ENCODE measurements at places on chromosomes 6 and 20. TPM values are rescaled to one million over a fixed set of nuclear protein-coding genes. Genes with fewer than 3 reads are reported as not detected.

TRERF1 gene
- total RNA-seq = 10.3 TPM

- no peaks in the 10 kb centered on the region for H3K27me3 ChIP-seq
- DNase-seq = no peak
- no peaks in the 10 kb centered on the region for H3K4me1 ChIP-seq
- no peak overlapping the region for H3K4me3 ChIP-seq
Measured at GRCh38 chr6:136446145-136446544, 104.1 kb downstream of the MAP7 start.

DNA sequence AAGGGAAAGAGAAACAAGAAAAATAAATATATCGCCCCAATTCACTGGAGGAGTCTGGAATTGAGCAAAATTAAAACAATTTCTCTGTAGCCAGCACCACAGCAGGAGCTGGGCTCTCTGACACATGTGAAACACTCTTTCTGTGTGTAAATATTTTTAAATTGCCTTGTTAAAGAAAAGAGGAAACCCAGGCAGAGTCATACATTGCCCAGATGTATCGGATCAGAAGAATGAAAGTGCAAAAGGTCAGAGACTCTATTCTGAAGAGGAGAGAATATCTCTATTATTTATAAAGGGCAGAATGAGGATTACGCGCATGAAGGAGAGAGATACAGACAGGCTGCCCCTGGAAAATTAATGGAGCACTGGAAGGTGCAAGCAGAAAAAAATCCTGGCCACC, 127.0 kb upstream of the MAN1A1 start:
- H3K4me1 ChIP-seq = no peaks in the 10 kb centered on the region
- no peaks in the 10 kb centered on the region for H3K36me3 ChIP-seq
- H3K4me3 ChIP-seq = no peak overlapping the region
- no peak overlapping the region for H3K27ac ChIP-seq
- no peak for DNase-seq
- no peaks in the 10 kb centered on the region for H3K27me3 ChIP-seq

CGA gene
- total RNA-seq = not detected

DNA sequence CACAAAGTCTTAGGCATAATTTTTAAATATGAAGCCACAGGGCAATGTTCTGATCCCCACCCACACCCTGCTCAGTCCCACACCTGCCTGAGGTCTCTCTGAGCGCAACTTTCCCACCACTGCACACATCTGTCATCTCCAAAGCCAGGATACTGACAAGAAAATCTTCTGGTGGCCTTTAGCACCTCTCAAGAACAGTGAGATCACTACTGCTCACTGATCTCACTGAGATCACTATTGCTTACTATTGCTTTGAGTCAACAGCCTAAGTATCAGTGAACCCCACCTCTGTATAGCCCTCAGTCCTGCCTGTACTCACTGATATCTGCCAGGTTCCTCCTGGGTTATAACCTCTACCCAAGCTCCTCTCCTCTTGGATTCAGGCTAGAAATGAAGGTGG, 6.4 kb downstream of the TNFRSF21 start:
- H3K36me3 ChIP-seq = no peaks in the 10 kb centered on the region
- no peak overlapping the region for H3K27ac ChIP-seq
- H3K4me1 ChIP-seq = no peaks in the 10 kb centered on the region
- no peak overlapping the region for H3K4me3 ChIP-seq

KCNK16 gene
- total RNA-seq = not detected

DNA sequence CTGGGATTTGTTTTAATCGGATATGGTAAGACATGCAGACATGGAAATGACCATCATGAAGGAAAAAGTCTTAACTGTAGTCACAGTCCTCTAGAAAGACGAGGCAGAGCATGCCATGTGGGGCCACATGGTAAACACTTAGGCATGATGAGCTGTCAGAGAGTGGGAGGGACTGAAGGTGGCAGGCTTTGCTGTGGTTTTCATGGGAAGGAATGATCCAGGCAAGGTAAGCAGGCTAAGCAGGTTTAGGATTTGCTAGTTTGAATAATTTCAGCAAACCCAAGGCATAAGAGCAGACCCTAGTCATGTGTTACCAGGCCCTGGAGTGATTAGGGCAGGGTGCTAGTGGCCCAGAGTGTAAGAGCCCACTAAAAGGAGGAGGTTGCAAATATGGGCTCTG, 47.2 kb upstream of the STMND1 start:
- H3K27me3 ChIP-seq = no peaks in the 10 kb centered on the region
- no peaks in the 10 kb centered on the region for H3K36me3 ChIP-seq

FBXO5 gene
- 29.7 TPM for total RNA-seq

DNA sequence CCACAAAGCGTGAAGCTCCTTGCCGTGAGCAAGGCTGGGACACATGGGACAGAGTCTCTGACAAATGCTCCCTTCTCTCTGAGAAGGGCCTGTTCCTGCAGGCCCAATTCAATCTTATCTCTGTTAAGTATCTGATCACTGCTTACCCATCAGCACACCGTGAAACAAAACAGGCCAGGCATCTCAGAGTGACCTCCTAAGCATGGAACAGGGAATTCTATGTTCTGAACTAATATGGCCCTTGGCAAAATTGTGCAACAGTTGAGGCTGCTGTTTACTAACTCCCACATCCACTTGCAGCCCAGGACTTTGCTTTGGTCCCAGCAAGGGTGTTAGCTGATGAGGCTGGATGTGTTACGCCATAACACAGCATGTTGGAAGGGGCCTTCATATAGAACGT, 79.2 kb downstream of the GCLC start:
- H3K36me3 ChIP-seq = no peaks in the 10 kb centered on the region
- H3K4me3 ChIP-seq = no peak overlapping the region
- no peaks in the 10 kb centered on the region for H3K4me1 ChIP-seq
- no peak overlapping the region for H3K27ac ChIP-seq
- no peak for DNase-seq

- no peaks in the 10 kb centered on the region for H3K4me1 ChIP-seq
- no peak overlapping the region for H3K4me3 ChIP-seq
- H3K27ac ChIP-seq = no peak overlapping the region
- no peaks in the 10 kb centered on the region for H3K27me3 ChIP-seq
Measured at GRCh38 chr6:108020472-108021116, 53.9 kb downstream of the OSTM1 start.

GRCh38 chr6:148240861-148241477, 101.7 kb upstream of the SASH1 start:
- H3K27me3 ChIP-seq = no peaks in the 10 kb centered on the region
- no peaks in the 10 kb centered on the region for H3K36me3 ChIP-seq
- no peak overlapping the region for H3K4me3 ChIP-seq
- DNase-seq = no peak
- no peaks in the 10 kb centered on the region for H3K4me1 ChIP-seq

DNA sequence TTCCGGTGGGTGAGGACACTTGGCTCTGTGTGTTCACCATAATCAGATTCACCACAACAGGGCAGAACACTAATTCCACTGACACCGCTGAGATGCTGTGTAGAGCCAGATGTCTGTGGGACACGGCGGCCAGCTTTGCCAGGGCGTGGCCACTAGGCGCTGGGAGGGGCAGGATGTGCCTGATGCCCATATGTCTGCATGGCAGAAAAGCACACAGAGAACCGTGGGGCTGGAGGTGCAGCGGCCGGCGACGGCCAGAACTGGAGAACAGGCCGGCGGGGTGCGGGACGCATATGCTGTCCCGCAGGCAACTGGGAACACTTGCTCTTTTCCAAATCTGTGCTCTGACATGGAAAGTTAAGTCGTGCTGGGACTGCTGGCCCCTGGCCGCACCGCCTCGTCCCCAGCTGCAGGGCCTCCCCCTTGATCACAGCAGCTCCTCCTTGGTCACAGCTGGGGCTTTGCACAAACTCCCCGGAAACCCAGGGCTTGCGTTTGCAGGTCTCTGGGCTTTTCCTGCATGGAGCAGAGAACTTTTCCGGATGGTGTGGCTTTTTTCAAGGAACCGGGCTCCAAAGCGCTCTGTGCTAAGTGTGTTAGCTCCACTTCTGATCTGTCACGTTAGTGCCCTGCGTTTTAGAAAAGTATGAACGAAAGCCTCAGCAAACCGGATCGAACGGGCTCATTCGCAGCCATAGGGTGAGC, 31.1 kb downstream of the NTSR1 start:
- peak; percentile 34 for DNase-seq
- H3K27me3 ChIP-seq = no peaks in the 10 kb centered on the region
- peak overlapping the region; percentile 76 for H3K4me3 ChIP-seq
- H3K4me1 ChIP-seq = peaks cover 48% of the 10 kb centered on the region
- no peaks in the 10 kb centered on the region for H3K36me3 ChIP-seq

GRCh38 chr20:57708694-57709673, 831 bp downstream of the PMEPA1 start:
- DNase-seq = peak; percentile 81
- no peaks in the 10 kb centered on the region for H3K36me3 ChIP-seq
- H3K27me3 ChIP-seq = peaks cover 9% of the 10 kb centered on the region
- H3K4me3 ChIP-seq = no peak overlapping the region
- peaks cover 16% of the 10 kb centered on the region for H3K4me1 ChIP-seq
- no peak overlapping the region for H3K27ac ChIP-seq

DNA sequence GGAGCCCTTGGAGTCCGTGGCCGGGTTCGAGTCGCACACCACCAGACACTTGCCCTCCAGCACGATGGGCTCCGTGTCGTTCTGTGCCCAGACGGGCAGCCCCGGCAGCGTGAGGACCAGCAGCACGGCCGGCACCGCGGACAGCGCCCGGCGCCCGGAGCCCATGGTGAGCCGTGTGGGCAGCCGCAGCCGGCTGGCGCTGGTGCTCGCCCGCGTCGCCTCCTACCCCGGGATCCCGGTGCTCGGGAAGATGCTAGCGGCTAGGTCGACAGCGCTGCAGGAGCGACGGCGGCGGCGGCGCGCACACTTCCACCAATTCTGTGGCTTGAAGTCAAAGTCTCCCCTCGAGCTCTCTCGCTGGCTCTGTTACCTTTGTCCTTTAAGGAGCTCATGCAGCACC, 1.3 kb downstream of the CBLN4 start:
- no peaks in the 10 kb centered on the region for H3K27me3 ChIP-seq
- no peak overlapping the region for H3K27ac ChIP-seq
- H3K4me1 ChIP-seq = no peaks in the 10 kb centered on the region
- no peaks in the 10 kb centered on the region for H3K36me3 ChIP-seq

ARMH2 gene
- total RNA-seq = not detected

Data from CD8-positive, alpha-beta memory T cell (primary cell).